ENCODE measurements at places on chromosomes 5 and 9.

- peak; percentile 74 for DNase-seq
These were observed 30.2 kb downstream of the GOLGA2 start for GRCh38 chr9:128245421-128246151.

DNA sequence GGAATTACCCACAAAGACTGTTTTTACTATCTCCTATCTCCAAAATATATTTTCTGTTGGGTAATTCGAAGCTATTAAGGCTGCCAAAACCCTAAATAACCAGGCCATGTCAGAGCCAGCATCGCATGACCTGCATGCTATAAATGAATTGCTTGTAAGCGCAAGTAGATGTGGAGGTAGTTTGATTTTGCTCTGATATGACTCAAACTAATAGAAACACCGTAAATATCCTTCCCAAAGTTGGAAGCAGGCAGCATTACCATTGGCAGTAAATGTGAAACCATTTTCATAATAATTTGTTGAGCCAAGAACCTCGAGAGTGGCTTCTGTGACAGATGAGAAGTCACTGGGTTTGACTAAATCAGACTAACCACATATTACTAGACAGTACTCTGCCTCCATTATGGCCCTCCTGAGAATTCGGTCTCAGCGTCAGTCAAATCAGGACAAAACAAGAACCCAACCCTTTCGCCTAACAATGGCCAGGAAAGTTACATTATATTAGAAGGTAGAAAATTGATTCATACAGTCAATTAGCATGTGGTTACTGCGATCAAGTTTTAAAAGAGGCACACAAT is 289.8 kb downstream of the SPOCK1 start:
- DNase-seq, result no peak

- DNase-seq, result no peak
These were observed 4.8 kb upstream of the VLDLR start for GRCh38 chr9:2616692-2617377.

GRCh38 chr5:524973-525761 is 918 bp upstream of the SLC9A3 start:
- no peak for DNase-seq

DNA sequence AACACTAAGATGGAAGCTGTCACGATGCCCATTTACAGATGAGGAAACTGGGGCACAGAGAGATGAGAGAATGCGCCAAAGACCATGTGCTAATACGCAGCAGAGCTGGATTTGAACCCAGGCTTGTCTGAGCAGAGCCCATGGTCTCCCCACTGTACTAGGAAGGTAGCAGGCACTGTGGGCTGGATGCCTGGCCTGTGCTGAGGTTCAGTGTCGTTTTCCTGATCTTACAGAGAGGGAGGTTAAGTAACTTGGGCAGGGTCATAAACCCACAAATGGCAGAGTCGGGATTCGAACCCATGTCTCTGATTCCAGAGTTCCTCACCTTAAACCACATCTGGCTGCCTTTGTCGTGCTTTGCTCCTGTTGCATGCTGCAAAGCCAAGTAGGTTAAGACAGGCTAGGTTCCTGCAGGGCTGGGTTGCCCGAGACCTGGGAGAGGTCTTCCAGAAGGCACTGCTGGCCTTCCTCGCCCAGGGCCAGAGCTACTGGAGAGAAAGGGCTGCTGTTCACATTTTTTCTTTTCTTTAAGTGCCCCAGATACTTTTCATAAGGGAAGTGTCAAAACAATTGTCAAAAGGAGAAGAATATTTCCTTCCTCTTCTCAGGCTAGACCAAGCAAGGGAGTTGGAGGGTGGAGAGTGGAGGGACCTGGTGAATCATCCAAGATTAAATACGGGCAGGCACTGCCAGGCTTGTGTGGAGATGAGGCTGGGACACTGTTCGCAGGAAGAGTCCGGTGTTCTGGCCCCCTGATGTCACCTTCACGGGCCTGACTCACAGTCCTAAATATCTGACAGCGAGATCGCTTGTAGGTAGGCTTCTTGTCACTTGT is 3.2 kb downstream of the NEK6 start:
- DNase-seq, result no peak

DNA sequence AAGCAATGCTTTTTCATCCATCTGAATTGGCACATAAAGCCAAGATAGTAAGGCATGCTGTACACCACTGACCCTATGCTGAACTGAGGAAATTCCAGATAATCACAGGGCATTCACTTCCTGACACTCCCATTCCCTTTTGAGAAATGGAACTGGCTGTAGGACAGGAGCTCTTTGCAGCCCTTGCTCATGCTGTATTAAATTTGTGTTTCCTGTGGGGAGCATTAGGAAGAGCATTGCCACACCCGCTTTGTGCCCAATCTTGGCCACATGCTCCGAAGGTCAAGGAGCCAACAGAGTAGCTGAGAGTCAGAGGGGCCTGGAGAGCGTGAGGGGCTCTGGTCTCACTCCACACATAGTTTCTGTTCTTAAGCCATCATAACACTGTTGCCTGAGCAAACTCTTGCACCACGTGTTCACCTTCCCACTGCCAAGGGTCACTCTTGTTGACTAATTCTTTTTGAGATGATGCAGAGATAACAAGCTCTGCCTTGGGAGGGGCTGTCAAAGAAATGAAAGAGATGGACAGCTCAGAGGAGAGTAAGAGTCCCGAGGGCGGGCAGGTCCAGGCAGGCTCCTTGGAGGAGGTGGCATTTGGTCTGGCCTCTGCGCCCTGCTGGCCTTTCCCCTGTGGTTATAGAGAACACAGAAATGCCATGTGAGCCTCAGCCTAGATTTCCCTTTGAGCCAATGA is 31.7 kb upstream of the ARAP3 start:
- DNase-seq, result no peak

DNA sequence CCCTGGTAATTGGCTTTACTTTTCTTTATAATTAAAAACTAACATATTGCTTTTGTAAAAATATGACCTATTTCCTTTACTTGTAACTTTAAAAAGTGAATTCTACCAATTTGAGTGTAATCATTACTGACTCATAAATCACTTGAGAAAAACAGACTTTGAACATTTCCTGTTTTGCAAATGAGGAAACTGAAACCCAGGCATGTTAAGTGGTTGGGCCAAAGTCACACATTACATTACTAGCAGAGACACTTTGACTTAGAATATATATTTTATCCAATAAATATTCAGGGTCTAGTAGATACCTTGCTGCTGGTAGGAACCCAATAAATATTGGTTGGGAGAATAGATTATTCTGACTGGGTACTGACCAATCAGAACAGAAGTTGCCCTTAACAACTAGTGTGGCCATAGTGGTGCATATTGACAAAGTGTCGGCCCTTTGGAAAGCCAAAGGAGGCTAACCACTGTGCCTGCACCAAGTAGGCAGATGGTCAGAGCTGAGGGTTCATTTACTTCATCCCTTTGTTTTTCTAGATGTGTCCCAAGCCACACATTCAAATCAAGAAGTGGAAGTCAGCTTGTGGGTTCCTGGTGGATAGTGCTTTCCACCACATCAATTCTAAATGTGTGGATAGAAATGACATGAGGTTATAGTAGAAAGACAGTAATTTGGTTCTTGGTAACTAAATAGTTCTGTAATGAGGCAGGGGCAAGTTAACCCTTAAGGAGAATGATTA is 365.1 kb upstream of the RIOK2 start:
- DNase-seq, result no peak

DNA sequence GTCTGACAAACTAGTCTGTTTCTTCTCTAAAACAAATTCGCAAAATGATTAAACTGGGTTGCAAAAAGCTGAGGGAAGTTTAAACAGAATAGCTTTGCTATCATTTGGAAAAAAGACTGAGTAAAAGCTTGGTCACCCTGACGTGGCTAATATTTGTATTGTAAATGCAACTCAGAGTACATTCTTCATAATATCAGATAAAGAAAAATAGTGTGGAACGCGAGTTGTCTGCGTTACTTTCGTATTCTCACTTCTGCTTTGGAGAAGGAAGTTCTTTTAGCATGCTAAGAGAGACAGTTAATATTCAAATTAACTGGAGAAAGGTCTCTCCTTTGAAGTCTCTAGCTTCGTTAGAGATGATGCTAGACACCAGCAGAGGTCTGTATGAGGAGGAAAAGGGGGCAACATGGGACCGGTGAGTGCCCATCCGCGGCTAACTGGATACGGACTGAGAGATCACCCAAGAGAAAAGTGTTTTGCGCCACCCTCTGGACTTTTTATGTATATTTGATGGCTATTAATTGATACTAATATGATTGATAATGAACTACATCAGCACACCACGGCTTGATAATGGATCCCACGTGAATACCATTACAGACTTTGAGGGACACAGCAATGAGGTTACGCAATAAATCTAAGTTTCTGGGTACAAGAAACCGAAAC is 2.9 kb upstream of the CNTRL start:
- DNase-seq, result peak; percentile 50

DNA sequence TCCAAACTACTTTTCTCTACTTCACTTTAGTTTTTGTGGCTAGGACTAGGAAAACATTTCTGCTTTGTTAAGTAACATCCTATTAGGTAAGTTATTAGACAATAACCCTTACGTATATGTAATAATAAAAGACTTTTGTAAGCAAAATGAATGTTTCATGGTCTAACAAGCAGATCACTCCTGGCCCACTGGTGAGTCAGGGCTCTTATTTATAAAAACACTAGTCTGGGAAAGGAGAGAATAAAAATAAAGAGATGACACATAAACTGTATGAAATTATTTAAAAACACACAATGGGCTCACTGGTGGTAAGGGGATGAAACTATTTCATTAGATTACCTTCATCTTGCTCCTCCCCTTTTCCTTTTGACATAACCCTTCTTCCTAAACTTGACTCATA is 2212.2 kb upstream of the ACO1 start:
- no peak for DNase-seq

DNA sequence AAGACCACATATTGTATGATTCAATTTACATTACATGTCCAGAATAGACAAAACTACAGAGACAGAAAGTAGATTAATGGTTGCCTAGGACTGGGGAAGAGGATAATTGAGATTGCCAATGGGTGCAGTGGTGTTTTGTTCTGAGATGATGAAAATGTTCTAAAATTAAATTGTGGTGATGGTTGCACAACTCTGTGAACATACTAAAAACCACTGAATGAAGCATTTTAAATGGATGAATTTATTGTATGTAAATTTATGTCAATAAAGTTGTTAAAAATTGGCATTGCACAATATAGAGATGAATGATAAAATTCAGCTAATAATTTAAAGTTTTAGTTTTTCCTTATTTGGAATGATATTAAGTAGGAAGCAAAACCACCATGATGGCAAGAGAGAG is 109.5 kb upstream of the NR4A3 start:
- no peak for DNase-seq

GRCh38 chr5:110562191-110562590 is 164.3 kb downstream of the TMEM232 start:
- no peak for DNase-seq

DNA sequence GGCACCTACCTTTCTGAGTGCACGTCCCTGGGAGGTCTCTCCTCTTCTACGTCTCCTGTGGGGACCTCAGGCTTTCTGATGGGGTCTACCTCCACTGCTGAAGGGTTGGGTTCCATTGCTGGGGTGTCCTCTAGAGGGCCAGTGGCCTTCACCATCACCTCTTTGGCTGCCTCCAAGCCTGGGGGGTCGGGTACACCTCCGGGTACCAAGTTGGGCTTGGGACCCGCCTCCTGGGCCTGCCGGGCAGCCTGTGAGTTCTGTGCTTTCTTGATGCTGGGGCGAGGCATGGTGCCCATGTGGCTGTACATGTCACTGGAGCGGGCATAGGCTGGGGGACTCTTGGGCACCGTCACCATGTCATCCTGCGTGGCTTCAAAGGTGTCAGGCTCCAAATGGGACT is 4.5 kb downstream of the SH2D3C start:
- DNase-seq, result no peak

- no peak for DNase-seq
These were observed 1.8 kb downstream of the PTGER4 start for GRCh38 chr5:40681363-40682153.

DNA sequence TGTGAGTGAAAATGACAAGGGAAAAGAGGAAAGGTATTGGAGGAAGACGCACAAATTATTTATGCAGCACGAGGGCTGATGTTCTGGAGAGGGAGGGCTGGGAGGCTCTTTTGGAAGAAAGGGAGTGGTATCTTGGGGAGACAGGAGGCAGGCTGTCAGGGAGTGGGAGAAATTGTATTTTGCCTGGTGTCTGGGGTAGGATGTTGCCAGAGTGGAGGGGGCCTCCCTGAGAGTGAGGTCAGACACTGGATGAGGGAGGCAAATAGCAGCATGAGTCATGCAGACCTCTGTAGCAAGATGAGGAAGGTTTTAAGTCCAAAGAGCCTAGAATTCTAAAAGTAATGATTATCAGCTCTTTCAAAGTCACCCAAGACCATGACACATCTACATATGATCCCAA is 158.0 kb downstream of the DMRT2 start:
- no peak for DNase-seq

GRCh38 chr5:140223567-140223966 is 48.6 kb downstream of the CYSTM1 start:
- no peak for DNase-seq

DNA sequence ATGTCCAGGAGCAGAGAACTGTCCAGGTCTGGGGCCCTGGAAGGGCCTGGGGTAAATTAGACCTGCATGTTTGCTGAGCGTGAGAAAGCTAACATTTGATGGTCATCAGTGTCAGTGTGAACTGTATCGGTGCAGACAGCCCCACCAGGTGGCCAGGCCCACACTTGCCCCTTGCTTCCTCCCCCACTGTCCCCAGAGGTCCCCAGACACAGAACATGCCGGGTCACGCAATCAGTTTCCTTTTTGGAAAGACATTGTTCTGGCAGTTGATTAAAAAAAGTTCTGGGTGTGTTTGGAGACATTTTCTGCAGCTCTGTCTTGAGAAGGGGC is 1.5 kb downstream of the NKD2 start:
- no peak for DNase-seq

- DNase-seq, result no peak
These were observed 536.5 kb upstream of the GRIA1 start for GRCh38 chr5:152953788-152954483.

DNA sequence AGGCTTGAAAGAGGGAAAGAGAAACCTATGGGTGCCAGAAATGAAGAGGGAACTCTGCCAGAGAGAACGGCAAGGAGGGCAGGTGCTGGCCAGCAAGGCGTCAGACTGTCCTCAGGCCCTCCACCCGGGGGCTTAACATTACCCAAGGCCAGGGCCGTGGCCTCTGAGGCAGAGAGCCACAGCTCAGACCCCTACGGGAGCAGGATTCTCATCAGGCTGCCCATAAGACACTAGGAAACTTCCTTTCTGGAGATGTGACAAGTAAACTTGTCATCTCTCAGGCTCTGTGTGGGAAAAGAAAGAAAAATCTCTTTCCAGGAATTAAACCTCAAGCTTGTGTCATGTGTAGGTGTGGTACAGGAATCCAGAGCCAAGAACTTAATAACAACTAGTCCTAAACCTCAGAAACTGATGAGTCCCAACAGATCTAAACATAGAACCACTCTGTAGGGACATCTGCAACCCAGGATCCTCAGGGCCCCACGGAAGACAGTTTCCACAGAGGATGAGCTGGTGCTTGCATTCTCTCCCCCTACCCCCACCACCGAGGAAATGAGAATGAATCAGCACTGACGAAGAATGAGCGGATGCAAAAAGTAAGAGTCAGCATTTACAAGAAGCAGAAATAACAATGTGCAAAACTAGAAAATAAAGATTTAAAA is 74.3 kb downstream of the DCP2 start:
- DNase-seq, result peak; percentile 58

GRCh38 chr9:5793812-5794211 is 39.1 kb downstream of the ERMP1 start:
- DNase-seq, result no peak

Data from hindlimb muscle (tissue), 1 donor.